ENCODE measurements at places on chromosomes 11 and 22. TPM values are rescaled to one million over a fixed set of nuclear protein-coding genes. Genes with fewer than 3 reads are reported as not detected.

GRCh38 chr11:74642912-74643311 is 50.5 kb downstream of the POLD3 start:
- no peak for DNase-seq

GRCh38 chr22:37209140-37209845 is 3.0 kb downstream of the SSTR3 start:
- no peak for DNase-seq

DNA sequence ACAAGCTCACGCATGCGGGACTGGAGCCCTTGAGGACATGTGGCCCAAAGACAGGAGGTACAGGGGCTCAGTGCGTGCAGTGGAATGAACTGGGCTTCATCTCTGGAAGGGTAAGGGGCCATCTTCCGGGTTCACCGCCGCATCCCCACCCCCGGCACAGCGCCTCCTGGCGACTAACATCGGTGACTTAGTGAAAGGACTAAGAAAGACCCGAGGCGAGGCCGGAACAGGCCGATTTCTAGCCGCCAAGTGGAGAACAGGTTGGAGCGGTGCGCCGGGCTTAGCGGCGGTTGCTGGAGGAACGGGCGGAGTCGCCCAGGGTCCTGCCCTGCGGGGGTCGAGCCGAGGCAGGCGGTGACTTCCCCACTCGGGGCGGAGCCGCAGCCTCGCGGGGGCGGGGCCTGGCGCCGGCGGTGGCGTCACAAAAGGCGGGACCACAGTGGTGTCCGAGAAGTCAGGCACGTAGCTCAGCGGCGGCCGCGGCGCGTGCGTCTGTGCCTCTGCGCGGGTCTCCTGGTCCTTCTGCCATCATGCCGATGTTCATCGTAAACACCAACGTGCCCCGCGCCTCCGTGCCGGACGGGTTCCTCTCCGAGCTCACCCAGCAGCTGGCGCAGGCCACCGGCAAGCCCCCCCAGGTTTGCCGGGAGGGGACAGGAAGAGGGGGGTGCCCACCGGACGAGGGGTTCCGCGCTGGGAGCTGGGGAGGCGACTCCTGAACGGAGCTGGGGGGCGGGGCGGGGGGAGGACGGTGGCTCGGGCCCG is at the start of gene MIF:
Gene MIF (plus strand): TSS at position 439 of the 765 bp plus-strand sequence. CDS start 92 bp downstream, at position 531.
- peak; percentile 95 for DNase-seq

DNA sequence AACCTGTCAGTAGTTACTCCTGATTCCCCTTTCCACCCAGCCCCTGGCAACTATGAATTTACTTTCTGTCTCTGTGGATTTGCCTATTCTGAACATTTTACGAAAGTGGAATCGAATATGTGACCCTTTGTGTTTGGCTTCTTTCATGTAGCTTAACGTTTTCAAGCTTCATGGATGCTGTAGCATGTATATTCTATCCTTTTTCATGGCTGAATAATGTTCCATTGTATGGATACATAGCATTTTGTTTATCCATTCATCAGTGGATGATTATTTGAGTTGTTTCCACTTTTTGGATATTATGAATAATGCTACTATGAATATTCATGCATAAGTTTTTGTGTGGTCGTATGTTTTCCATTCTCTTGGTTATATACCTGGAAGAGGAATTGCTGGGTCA is 9.2 kb upstream of the GLB1L2 start:
- DNase-seq, result no peak

The ADM2 gene
- 8.2 TPM for total RNA-seq

The PARVA gene
- total RNA-seq, result 33.7 TPM
